ENCODE measurements at places on chromosomes 3 and 15.

DNA sequence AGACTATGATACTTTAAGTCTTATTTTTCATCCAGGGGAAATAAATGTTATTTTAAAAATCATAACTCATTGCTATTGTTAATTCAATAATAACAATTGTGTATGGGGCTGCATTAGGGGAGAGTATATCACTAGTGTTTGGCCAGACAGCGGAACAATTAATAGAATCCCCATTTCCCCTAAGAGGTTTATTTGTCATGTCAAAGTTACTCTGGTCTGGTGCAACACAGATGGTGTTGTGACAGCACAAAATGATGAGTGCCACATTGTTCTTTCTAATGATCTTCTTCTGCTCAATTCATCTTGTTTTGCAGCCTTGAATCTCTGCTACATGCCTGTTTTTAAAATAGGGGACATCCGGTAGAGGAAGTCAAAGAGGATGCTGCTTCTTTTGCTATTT lies 351.6 kb downstream of the NSUN3 start:
- no peak for DNase-seq

DNA sequence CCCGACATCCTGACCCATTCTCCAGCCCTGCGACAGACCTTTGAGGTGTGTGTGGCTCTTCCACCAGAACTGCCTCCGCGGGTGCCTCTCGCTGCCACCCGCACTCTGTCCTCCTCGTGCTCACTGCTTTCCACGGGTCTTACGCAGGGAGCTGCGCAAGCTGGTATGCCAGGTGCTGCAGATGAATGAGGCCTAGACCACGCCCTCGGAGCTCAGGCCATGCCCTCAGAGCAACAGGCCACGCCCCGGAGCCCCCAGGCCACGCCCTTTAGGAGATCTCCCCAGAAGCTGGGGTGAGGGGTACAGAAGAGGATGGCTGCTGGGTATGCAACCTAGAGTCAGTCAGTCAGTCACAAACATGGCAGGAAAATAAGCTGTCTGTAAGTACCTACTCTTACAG lies 300.3 kb downstream of the GABRG3 start:
- no peak for DNase-seq

- DNase-seq: no peak
These were observed 123.4 kb downstream of the TLE3 start for GRCh38 chr15:69974321-69974720.

DNA sequence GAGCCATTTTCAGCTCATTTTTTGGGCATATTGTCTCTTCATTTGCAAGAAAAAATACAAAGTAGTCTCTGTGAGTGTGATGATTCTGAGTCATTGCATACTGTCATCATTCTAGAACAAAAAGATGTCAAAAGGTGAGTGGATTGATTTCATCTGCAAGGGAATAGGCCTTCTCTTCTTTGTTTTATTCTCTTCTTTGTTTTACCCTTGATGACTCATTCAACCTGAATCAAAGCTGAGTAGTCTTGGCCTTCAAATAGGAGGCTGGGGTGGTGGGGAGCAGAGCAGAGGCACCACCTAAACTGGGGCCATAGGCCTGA lies 25.4 kb downstream of the CYP19A1 start:
- no peak for DNase-seq

DNA sequence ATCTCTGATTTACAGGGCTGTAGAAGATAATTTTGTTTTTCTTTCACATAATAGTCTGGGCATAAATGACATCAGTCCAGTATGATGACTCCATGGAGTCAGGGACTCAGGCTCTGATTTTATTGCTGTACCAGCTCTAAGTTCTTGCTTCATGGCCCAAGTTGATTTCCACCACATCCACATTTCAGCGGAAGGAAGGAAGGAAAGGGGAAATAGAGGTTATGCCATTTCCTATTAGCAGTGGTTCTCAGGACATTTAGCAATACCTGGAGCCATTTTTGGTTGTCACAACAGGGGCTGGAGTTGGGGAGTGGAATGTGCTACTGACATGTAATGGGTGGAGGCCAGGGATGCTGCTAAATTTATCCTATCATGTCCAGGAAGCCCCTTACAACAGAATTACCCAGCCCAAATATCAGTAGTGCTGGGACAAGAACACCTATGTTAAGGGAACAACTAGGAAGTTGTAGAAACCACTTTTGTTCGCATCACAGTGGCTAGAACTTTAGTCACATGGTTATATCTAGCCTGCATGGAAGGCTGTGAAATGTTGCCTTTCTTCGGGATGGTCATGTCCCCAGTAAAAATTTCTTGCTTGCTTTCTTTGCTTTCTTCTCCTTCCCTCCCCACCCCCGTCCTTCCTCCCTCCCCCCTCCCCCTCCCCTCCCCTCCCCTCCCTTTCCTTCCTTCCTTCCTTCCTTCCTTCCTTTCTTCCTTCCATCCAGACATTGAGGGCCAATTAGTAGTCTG lies 42.1 kb downstream of the OXSR1 start:
- no peak for DNase-seq

GRCh38 chr3:27081992-27082607 lies 287.1 kb downstream of the NEK10 start:
- DNase-seq: no peak

DNA sequence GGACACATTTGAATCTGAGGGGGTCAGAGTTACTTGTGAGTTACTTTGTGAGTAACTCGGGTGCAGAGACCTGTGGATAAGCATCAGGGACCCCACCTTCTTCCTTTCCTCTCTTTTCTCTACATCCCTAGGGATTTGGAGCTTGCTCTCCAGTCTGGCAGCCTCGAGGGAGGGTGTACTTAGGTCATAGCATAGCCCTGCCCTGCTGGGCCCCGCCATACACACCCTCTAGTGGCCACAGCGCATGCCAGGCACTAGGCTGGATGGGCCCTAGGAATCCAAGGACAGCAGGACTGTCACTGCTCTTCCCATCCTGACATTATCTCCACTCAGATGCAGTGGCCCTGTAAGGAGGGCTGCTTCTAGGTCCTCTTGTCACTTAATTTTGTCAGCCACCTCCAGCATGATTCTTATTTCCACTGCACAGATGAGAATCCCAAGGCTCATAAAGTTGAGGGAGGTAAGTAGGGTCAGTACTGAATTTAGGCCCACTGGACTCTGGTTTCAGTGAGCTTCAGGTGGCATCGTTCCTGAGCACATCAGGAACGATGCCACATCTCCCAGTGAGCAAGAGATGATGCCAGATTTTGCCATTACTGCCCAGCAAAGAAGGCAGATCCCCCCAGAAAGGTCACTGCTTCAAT lies 3.6 kb upstream of the SMAD6 start:
- DNase-seq: peak; percentile 86

GRCh38 chr3:9074079-9074478 lies 110.8 kb upstream of the RAD18 start:
- DNase-seq: peak; percentile 84

GRCh38 chr15:56243163-56244037 lies at the start of gene RFX7:
TSS of gene RFX7 (minus strand) at chr15:56243879. CDS start at chr15:56243285, 594 bp downstream.
- peak; percentile 81 for DNase-seq

- peak; percentile 62 for DNase-seq
These were observed 74.7 kb downstream of the SPATA16 start for GRCh38 chr3:173066044-173067004.

- peak; percentile 48 for DNase-seq
These were observed 31.1 kb downstream of the FAM174B start for GRCh38 chr15:92624401-92624991.

Measured in fibroblast of skin of scalp (primary cell).